Hematopoietic multipotent progenitor cell treated with erythropoietin and hydrocortisone succinate and interleukin-3 and kit ligand, for 4 days (in vitro differentiated cells): ENCODE measurements at places on chromosomes 1 and 21.

DNA sequence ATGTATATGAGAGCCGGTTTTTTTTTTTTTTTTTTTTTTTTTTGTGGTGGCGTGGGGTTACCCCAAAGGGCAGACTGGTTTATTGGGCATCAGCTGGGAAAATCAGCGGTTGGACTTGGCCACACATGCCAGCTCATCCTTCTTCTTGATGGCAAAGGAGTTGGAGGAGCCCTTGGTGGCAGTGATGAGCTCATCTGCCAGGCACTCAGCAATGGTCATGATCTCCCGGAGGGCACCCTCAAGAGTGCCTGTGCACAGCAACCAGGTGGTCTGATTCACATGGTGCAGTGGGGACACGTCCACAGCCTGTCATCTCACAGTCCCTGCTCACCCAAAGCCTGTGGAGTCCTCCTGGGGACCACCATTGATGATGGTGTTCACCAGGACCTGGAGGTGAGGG, 62.0 kb downstream of the MRPS6 start:
- DNase-seq, result no peak

GRCh38 chr1:244248426-244248825, 197.3 kb downstream of the ZBTB18 start:
- DNase-seq, result no peak

- peak; percentile 89 for DNase-seq
Observed at GRCh38 chr1:11858968-11859871, 475 bp upstream of the NPPB start.

DNA sequence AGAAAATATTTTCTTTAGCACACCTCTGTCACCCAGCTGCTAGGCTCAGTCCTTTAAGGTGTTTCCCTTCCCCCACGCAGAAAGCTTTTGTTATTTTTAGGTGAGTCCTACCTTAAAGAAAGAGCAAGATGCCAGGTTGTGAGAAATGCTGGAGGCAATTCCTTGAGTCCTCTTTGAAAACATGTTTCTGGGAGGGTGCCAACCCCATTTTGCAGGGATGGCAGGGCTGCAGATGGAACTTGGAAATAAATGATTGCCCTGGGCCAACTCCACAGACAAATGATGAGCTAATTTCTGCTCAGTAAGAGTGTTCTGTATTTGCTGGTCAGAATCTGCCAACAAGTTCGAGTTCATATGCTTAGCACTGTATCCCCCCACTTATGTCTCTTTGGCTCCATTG, 119.2 kb upstream of the RAB3GAP2 start:
- no peak for DNase-seq
